Urinary bladder (tissue), 4 donors: ENCODE measurements at places on chromosomes 4 and X. TPM values are rescaled to one million over a fixed set of nuclear protein-coding genes. Genes with fewer than 3 reads are reported as not detected.
A peak's percentile ranks its signal among the peaks of the same experiment; 100 is the strongest.

VGLL1 gene
- polyA plus RNA-seq, result 6.6 TPM

BST1 gene
- 21.0 TPM for polyA plus RNA-seq

ZNF718 gene
- polyA plus RNA-seq, result 2.6 TPM

- DNase-seq, result no peak
These were observed 42.0 kb downstream of the NEUROG2 start for GRCh38 chr4:112473985-112474384.

GRCh38 chr4:2290974-2291704 is 29.2 kb upstream of the MXD4 start:
- DNase-seq, result no peak

DNA sequence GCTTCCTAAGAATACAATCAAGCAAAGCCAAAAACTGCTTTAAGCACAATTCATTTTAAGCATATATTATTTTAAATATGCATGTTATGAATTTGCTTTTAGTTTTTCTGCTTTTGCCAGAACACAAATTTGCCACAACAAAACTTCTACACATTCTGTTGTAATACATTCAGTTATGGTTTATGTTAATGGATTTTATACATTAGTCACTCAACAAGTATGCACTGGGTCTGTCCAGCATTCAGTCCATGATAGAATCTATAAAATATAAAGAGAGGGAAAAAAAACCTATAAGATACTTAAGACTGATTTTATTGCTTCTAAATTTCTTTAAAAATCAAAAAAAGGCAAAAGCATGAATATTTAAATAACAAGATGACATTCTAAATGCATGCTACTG is 22.2 kb downstream of the IQCM start:
- no peak for DNase-seq

GRCh38 chrX:37993837-37994619 is 12.3 kb upstream of the SYTL5 start:
- no peak for DNase-seq

- DNase-seq, result peak; percentile 49
These were observed 99.5 kb downstream of the COX18 start for GRCh38 chr4:72969976-72970375.

GRCh38 chr4:40737879-40738278 is 11.9 kb upstream of the NSUN7 start:
- no peak for DNase-seq
